B cell (primary cell): ENCODE measurements at places on chromosomes 3 and 15.

DNA sequence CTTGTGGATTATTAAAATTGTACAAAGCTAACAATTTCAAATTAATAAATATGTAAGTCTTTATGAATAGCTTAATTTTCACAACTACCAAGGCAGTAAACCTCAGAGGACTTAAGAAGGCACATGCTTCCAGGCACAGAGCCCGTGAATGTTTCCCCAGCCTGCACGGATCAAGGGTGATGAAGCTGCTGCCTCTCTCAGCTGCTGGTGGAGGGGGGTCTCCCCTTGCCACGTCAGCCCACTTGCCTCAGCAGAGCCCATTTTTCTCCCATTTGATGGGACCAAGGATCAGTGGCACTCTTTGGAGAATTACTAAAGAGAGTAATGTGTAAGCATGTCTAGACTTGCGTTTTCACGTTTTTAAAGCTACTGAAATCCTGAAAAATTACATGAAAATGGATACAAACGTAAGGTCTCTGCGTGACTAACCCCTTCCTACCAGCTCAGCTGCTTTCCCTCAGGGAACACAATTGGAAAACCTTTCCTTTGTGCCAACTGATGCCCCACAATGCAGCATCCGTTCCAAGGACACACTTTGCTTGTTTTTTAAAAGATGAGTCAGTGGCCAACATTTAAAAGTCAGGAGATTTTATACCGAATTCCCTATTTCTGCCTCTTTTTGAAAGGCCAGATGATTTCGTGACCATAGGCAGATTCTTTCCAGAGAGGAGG lies 494.1 kb downstream of the GABRG3 start:
- H3K4me1 ChIP-seq, result no peaks in the 10 kb centered on the region
- H3K4me3 ChIP-seq, result no peak overlapping the region
- no peaks in the 10 kb centered on the region for H3K36me3 ChIP-seq
- H3K27me3 ChIP-seq, result no peaks in the 10 kb centered on the region
- no peak for DNase-seq
- no peak overlapping the region for H3K27ac ChIP-seq

- H3K36me3 ChIP-seq, result no peaks in the 10 kb centered on the region
- H3K4me3 ChIP-seq, result no peak overlapping the region
- H3K27me3 ChIP-seq, result no peaks in the 10 kb centered on the region
- no peak for DNase-seq
- no peaks in the 10 kb centered on the region for H3K4me1 ChIP-seq
- H3K27ac ChIP-seq, result no peak overlapping the region
These were observed 10.0 kb downstream of the ARMC8 start for GRCh38 chr3:138197058-138197457.

DNA sequence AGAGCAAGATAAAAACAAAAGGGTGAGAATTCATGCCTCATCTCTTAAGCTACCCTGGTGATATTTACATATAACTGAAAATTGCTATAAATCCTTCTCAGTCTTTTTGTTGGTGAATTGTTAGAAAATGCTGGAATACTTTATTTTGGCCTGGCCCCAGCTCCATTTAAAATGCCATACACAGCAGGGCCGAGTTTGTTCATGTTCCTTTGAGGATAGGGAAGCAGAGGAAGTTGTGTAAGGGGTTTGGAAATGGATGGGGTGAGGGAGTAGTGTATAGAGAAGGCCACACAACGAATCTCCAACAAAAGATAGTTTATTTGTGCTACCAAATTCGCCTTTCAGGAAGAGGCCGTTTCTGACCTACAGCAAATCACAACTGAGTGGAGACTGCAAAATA lies 78.6 kb upstream of the ADAMTS9 start:
- no peaks in the 10 kb centered on the region for H3K27me3 ChIP-seq
- no peaks in the 10 kb centered on the region for H3K36me3 ChIP-seq
- no peaks in the 10 kb centered on the region for H3K4me1 ChIP-seq
- DNase-seq, result no peak
- H3K27ac ChIP-seq, result no peak overlapping the region

GRCh38 chr15:60831540-60831939 lies 352.6 kb upstream of the ICE2 start:
- no peaks in the 10 kb centered on the region for H3K27me3 ChIP-seq
- no peak for DNase-seq
- H3K4me1 ChIP-seq, result no peaks in the 10 kb centered on the region
- H3K36me3 ChIP-seq, result no peaks in the 10 kb centered on the region

GRCh38 chr3:23325466-23326065 lies 122.4 kb downstream of the UBE2E2 start:
- no peak for DNase-seq
- no peaks in the 10 kb centered on the region for H3K36me3 ChIP-seq
- no peak overlapping the region for H3K4me3 ChIP-seq
- H3K27me3 ChIP-seq, result no peaks in the 10 kb centered on the region
- H3K4me1 ChIP-seq, result peaks cover 7% of the 10 kb centered on the region

DNA sequence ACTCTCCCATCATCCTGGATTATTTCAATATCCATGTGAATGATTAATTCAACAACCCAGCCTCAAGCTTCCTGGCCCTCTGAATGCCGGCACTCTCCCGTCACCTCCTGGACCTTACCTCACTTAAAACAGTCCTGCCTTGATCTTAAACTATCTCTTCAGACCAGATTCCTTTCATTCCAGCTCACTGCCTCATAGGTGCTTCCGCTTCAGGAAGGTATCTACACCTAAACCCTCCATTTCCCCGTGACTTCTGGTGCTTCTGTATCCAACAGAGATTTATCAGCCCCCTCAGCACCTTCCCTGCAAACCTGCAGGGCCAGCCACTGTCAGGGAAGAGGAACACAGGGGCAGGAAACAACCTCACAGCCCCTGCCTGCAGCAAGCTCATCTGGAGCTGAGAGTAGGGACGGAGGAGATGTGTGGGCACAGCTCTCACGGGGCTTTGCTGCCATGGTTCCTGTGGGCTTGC lies 98.9 kb upstream of the TJP1 start:
- no peaks in the 10 kb centered on the region for H3K27me3 ChIP-seq
- no peaks in the 10 kb centered on the region for H3K36me3 ChIP-seq
- H3K4me1 ChIP-seq, result no peaks in the 10 kb centered on the region
- DNase-seq, result no peak
- no peak overlapping the region for H3K27ac ChIP-seq

GRCh38 chr3:196051282-196052076 lies 30.4 kb downstream of the TFRC start:
- H3K4me3 ChIP-seq, result no peak overlapping the region
- H3K4me1 ChIP-seq, result no peaks in the 10 kb centered on the region
- H3K27me3 ChIP-seq, result no peaks in the 10 kb centered on the region
- H3K27ac ChIP-seq, result peak overlapping the region; percentile 9
- DNase-seq, result no peak

GRCh38 chr15:95106801-95107200 lies 875.4 kb downstream of the MCTP2 start:
- no peaks in the 10 kb centered on the region for H3K27me3 ChIP-seq
- no peaks in the 10 kb centered on the region for H3K4me1 ChIP-seq
- no peaks in the 10 kb centered on the region for H3K36me3 ChIP-seq
- no peak for DNase-seq
- no peak overlapping the region for H3K4me3 ChIP-seq

- peaks cover 17% of the 10 kb centered on the region for H3K4me1 ChIP-seq
- DNase-seq, result no peak
- H3K27me3 ChIP-seq, result no peaks in the 10 kb centered on the region
- no peaks in the 10 kb centered on the region for H3K36me3 ChIP-seq
- no peak overlapping the region for H3K4me3 ChIP-seq
These were observed 73.0 kb upstream of the VGLL4 start for GRCh38 chr3:11716573-11717290.

- no peak for DNase-seq
- H3K4me3 ChIP-seq, result no peak overlapping the region
- H3K36me3 ChIP-seq, result no peaks in the 10 kb centered on the region
- no peaks in the 10 kb centered on the region for H3K4me1 ChIP-seq
These were observed 1.3 kb downstream of the SCG5 start for GRCh38 chr15:32642667-32643435.

GRCh38 chr3:195334967-195335366 lies 64.0 kb upstream of the XXYLT1 start:
- H3K4me1 ChIP-seq, result no peaks in the 10 kb centered on the region
- DNase-seq, result no peak
- H3K27me3 ChIP-seq, result no peaks in the 10 kb centered on the region
- H3K4me3 ChIP-seq, result no peak overlapping the region

GRCh38 chr3:14680716-14681115 lies 5.8 kb downstream of the C3orf20 start:
- no peak overlapping the region for H3K27ac ChIP-seq
- no peak overlapping the region for H3K4me3 ChIP-seq
- no peaks in the 10 kb centered on the region for H3K36me3 ChIP-seq
- no peak for DNase-seq
- H3K27me3 ChIP-seq, result no peaks in the 10 kb centered on the region

DNA sequence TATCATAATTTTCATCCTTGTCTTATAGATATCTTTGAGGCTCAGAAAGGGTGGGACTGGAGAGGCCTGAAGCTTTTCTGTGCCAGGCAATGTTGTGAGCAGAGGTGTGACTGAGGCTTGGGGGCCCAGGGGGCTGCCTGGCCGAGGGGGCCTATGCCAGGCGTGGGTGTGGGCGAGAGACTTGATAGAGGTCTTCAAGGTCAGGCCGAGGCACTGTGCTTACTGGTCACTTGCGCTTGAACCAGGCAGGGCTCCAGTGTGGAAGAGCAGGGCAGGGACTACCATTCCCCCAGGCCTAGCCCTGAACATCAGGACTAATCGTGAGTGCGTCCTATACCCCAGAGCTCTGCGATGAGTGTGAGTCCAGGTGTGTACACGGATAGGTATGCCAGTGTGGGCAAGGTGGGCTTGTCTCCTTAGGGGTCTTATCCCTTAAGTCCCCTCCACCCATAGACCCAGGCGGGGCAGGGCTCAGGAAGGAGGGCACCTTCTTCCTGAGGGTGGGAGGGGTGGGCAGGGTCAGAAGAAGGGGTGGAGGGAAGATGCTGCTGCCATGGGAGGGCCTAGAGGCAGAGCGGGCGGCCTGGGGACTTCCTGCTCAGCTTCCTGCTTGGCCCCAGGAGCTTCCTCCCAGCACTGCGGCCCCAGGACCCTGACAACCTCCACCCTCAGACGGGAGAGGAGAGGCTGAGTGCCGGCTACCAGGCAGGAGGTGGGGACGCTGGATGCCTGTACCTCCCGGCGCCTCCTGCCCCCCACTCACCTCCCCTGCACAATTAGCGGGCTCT lies 84.7 kb downstream of the LINGO1 start:
- H3K27ac ChIP-seq, result no peak overlapping the region
- peaks cover 2% of the 10 kb centered on the region for H3K4me1 ChIP-seq
- H3K27me3 ChIP-seq, result no peaks in the 10 kb centered on the region
- DNase-seq, result no peak
- H3K36me3 ChIP-seq, result no peaks in the 10 kb centered on the region
